LHCN-M2 (cell line): ENCODE measurements at places on chromosomes 4 and X. TPM values are rescaled to one million over a fixed set of nuclear protein-coding genes. Genes with fewer than 3 reads are reported as not detected.

DNA sequence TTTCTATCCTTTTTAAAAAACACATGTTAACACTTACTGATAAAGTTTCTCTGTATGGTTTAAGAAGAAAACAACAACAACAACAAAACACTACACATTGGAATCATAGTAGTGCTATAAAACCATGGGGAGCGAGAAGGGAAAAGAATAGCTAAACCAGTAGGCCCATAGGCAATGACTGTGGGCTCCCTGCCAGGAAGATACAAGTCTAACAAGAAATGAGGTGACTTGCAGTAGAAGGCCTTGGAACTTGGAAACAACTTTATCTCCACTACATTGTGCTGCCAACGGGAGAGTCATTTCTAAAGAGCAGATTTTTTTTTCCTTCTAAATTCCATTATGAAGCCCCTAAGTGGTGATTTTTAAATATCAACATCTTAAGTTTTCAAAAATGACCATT, 78.0 kb downstream of the GPC4 start:
- no peak for DNase-seq

DNA sequence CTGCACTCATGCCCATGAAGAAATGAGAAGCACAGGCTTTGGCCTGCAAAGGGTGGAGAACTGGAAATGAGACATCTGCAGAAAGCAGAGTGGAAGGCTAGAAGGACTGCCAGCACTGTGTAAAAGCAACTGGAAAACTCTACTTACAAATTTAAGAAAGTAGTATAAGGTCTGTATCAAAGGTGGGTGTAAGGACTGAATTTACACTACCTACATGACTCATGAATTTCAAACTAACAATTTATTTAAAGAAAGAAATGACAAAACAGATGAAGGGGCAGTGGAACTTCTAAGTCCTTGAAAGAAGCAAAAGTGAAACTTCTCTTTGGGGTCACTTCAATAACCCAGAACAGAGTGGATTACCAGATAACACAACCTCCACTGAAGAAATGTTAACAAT, 71.2 kb downstream of the SLC10A7 start:
- DNase-seq = no peak

DNA sequence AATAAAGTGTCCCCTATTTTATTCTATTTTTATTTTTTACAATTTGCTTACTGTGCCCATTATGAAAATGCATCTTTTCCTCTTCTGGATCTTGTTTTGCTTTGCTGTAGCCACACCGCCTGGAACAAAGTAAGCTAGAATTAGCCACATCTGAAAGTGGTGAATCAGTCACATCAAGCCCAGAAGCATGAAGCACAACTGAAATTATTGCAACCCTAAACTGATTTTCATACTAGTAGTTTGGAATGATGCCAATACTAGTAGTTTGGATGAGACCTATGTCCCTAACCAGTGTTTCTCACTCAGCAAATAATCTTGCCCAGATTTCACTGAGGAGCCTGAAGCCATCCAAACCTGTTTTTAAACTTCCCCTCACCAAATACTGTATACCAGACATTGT, 303.0 kb downstream of the EPHA5 start:
- DNase-seq = peak; percentile 63

DNA sequence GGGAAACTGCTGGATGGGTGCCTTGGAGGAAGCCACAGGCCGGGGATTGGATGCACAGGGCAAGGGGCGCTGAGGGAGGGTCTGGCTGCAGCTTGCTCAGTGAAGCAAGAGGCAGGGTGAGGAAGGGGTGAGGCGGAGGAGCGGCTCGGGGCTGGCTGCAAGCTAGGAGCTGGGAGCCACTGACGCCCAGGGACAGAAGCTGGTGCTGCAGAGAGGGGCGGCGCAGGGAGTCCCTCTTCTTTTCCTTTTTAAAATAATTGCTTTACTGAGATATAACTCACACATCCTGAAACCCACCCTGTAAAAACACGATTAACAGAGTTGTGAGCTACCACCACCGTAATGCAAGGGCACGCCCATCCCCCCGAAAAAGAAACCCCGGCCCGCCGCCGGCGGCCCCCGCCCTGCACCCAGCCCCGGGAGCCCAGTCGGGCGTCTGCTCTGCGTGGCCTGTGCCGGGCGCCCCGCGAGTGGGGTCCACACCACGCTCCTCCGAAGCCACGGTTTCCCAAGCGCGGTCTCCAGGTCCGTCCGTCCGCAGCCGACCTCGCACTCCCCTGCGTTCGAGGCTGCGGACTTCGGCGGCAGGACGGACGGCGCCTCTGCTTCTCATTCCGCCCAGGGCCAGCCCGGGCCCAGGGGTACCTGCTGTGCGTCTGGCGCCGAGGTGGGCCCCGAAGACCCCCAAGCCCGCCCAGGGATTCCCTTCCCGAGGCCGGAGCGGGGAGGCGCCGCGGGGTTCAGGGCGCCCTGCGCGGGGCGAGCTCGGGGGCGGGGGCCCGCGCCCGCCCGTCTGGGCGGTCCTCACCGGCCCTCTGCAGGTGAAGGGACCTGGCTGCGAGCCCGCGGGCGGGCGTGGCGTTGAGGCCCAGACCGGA, 866 bp upstream of the UVSSA start:
- peak; percentile 32 for DNase-seq

DNA sequence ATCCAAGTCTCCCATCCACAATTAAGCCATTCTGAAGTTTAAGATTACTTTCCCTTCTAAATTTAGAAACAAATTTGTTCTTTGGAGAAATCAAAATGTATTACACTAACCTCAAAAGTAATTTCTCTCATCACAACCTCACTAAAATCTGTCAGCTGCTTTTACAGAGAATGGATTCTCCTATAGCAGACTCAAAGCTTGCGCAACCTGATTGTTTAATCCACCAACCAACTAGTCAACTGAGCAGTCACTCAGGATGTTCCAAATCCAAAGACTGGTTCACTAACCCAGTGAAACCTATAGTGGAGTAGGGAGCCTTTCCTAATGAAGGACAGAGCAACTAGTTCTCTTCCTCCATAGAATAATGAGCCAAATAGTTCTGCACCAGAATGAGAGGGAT, 44.3 kb downstream of the RCHY1 start:
- no peak for DNase-seq

DNA sequence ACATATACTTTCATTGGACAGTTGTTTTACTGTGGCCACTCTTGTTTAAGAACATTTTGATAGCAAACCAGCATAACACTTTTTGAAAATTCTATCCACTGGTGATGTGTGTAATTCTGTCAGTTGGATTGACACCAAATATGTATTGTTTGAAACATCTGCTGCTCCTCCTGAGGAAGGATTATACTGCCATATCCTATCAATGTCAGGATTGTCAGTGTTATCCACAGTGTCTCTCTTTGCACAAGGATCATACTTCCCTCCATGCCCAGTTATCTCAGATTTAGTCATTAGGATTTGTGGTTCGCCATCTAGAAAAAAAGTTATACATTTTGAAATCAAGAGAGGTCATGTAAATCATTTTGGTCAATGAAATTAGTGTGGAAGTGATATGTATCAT, 1859.6 kb downstream of the C4orf33 start:
- DNase-seq = no peak

GRCh38 chr4:123659730-123660129, 263.1 kb downstream of the SPRY1 start:
- peak; percentile 30 for DNase-seq

DNA sequence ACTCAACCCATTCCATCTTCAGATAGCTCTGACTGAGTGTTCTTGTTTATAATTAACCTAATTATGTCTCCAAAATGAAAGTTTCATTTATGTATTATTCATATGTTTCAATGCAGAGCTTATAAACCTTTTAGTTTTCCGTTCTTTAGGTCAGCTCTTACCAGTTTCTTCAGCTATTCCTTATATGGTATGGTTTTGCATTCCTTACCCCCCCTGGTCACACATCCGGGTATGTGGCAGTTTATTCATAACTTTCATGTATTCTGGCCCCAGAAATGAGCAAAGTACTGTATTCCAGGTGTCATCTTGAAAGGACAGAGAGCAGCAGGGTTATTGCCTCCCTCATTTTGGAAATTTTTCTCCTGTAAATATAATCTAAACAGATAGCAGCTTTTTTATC, 16.8 kb upstream of the IGSF1 start:
- DNase-seq = no peak

GRCh38 chr4:145619639-145619996, 433 bp downstream of the MMAA start:
- DNase-seq = peak; percentile 55

DNA sequence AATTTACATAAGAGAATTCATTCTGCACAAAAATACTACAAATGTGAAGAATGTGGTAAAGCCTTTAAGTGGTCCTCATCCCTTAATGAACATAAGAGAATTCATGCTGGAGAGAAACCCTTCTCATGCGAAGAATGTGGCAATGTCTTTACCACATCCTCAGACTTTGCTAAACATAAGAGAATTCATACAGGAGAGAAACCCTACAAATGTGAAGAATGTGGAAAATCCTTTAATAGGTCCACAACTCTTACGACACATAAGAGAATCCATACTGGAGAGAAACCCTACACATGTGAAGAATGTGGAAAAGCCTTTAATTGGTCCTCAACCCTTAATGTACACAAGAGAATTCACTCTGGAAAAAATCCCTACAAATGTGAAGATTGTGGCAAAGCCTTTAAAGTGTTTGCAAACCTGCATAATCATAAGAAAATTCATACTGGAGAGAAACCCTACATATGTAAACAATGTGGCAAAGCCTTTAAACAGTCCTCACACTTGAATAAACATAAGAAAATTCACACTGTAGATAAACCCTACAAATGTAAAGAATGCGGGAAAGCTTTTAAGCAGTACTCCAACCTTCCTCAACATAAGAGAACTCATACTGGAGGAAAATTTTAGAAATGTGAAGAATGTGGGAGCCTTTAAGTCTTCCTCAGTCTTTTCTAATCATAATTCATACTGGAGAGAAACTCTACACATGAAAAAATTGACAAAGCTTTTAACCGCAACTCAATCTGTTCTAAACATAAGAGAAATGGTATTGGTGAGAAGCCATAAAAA, 37.4 kb downstream of the ZNF718 start:
- no peak for DNase-seq

TMEM31 gene
- total RNA-seq = not detected in 2 replicates

HS3ST1 gene
- total RNA-seq = under 0.01 and 0.06 TPM in 2 replicates

FSTL5 gene
- total RNA-seq = not detected in 2 replicates

PRKG2 gene
- 0.06 TPM in 2 replicates for total RNA-seq

MAP9 gene
- total RNA-seq = 2.9 and 3.3 TPM in 2 replicates

PABPC1L2B gene
- total RNA-seq = not detected in 2 replicates
